Cerebellar nuclear complex (tissue), 1 donor: ENCODE measurements at places on chromosomes 4 and X.

- no peak for DNase-seq
Observed at GRCh38 chr4:109649872-109650271, 53.4 kb downstream of the CASP6 start.

DNA sequence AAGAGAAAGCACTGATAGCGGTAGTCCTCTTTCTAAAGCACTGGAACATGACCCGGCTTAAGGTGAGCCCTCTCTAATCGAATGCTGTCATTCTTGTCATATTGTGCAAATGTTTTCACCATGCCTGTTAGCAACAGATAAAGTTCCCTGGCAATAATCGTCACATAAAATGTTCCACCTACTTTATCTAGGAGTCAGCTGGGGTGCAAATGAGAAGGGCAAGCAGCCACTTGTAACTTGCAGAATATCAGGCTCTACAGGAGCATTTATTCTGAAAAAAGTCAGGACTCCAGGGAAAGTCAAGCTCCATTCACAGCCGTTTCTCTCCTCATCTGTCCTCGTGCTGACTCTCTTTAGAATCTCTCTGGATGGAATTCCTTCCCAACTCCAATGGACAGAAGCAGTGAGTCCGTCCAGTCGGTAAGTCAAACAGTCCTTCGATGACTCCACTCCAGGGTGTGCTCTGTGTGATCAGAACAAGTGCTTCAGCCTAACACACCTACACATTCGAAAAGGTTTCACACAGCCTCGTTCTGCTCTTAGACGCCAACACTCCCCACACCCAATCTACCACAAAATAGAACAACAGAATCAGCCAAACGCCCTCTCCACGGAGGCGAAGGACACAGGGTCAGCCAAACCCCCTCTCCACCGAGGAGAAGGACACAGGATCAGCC, 101.7 kb upstream of the FRG1 start:
- no peak for DNase-seq

- DNase-seq = peak; percentile 24
Observed at GRCh38 chrX:107738272-107738671, 37.3 kb downstream of the TSC22D3 start.

- no peak for DNase-seq
Observed at GRCh38 chr4:29046781-29047180, 1673.4 kb upstream of the PCDH7 start.

GRCh38 chrX:17820100-17820499, 41.0 kb downstream of the RAI2 start:
- no peak for DNase-seq

DNA sequence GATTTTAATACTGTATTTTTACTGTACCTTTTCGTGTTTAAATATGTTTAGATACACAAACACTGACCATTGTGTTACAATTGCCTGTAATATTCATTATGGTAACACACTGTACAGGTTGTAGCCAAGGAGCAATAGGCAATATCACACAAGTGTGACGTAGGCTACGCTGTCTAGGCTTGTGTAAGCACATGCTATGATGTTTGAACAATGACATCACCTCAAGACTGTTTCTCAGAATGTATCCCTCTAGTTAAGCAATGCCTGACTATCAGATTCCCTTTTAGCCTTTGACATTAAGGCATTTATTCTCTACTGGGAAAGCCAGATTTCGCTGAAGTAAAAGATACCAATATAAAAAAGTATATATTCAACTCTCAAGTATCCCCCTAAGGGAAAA, 66.2 kb downstream of the VCX3A start:
- DNase-seq = no peak

- DNase-seq = no peak
Observed at GRCh38 chr4:152090543-152090942, 329.7 kb upstream of the GATB start.

DNA sequence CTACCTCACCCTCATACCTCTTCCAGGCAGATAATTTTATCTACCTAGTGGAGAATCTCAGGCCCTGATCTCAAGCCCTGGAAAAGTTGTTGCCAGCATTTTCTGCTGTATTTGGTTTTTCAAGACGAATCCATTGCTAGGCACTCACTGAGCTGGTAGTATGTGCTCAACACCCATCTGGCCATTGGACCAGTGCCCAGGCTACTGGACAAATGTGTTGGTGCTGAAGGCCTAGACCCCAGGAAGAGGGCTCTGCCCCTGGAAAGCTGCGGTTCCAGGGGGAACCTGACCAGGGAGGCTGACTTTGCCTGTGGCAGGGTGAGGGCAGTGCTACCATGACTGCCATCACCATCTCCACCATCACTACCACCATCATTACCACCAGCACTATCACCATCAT, 72.4 kb downstream of the PSAPL1 start:
- no peak for DNase-seq

DNA sequence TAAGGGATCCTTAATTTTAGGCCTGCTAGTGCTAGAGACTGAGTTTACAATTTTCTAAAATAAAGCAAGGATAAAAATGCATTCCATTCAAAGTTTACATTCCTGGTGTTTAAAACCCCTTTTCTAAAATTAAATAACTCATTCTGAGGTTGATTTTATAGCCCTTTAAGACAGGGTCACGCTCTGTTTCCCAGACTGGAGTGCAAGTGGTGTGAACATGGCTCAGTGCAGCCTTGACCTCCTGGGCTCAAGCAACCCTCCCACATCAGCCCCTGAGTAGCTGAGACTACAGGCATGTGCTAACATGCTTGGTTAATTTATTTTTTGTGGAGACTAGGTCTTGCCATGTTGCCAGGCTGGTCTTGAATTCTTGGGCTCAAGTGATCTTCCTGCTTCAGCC, 6.8 kb upstream of the CDKL2 start:
- no peak for DNase-seq
